Thyroid gland (tissue), 4 donors: ENCODE measurements at places on chromosomes 3 and 15. TPM values are rescaled to one million over a fixed set of nuclear protein-coding genes. Genes with fewer than 3 reads are reported as not detected.

- no peaks in the 10 kb centered on the region for H3K36me3 ChIP-seq
- no peaks in the 10 kb centered on the region for H3K27me3 ChIP-seq
- no peak overlapping the region for H3K4me3 ChIP-seq
- peak; percentile 12 for DNase-seq
- peaks cover 4% of the 10 kb centered on the region for H3K4me1 ChIP-seq
Measured at GRCh38 chr3:11434017-11434526, 161.9 kb downstream of the ATG7 start.

GRCh38 chr3:178060407-178060806, 475.8 kb upstream of the KCNMB2 start:
- H3K36me3 ChIP-seq, result no peaks in the 10 kb centered on the region
- no peak overlapping the region for H3K4me3 ChIP-seq
- DNase-seq, result no peak
- no peaks in the 10 kb centered on the region for H3K27me3 ChIP-seq
- no peak overlapping the region for H3K27ac ChIP-seq

GRCh38 chr15:64622410-64623260, 152.8 kb downstream of the RBPMS2 start:
- no peaks in the 10 kb centered on the region for H3K27me3 ChIP-seq
- H3K36me3 ChIP-seq, result no peaks in the 10 kb centered on the region
- peaks cover 32% of the 10 kb centered on the region for H3K4me1 ChIP-seq
- no peak for DNase-seq
- no peak overlapping the region for H3K27ac ChIP-seq

Gene OSTN
- total RNA-seq, result not detected

GRCh38 chr15:60477916-60478565, 901 bp downstream of the ICE2 start:
- H3K27ac ChIP-seq, result peak overlapping the region; percentile 83
- no peaks in the 10 kb centered on the region for H3K27me3 ChIP-seq
- no peaks in the 10 kb centered on the region for H3K36me3 ChIP-seq

Gene WDR72
- 104 TPM for total RNA-seq

GRCh38 chr15:79777916-79778315, 118.9 kb downstream of the MTHFS start:
- no peak overlapping the region for H3K27ac ChIP-seq
- DNase-seq, result no peak
- peaks cover 6% of the 10 kb centered on the region for H3K4me1 ChIP-seq
- H3K4me3 ChIP-seq, result no peak overlapping the region
- H3K27me3 ChIP-seq, result no peaks in the 10 kb centered on the region
- no peaks in the 10 kb centered on the region for H3K36me3 ChIP-seq

DNA sequence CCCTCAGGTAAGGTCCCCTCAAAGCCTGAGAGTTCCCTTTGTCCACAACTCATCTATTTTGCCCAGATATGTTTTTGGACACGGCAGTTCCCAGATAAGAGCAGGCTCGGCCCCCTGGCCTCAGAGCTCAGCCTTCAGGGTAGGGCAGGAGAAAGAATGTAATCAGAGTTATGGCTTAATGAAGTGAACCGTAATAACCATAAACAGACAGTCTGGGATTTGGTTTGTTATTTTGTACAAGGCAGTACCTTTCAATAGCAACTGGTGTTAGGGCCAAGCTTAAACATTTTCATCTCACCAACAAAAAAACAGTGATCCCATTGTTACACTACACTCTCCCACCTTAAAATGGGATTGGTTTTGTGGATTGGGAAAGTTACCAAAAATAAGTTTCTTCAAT, 12.2 kb upstream of the ALDH1A3 start:
- DNase-seq, result no peak
- no peaks in the 10 kb centered on the region for H3K27me3 ChIP-seq
- H3K4me3 ChIP-seq, result no peak overlapping the region
- H3K4me1 ChIP-seq, result no peaks in the 10 kb centered on the region
- no peak overlapping the region for H3K27ac ChIP-seq
- H3K36me3 ChIP-seq, result no peaks in the 10 kb centered on the region

GRCh38 chr3:167031364-167032049, 348.6 kb downstream of the ZBBX start:
- no peaks in the 10 kb centered on the region for H3K36me3 ChIP-seq
- H3K27me3 ChIP-seq, result no peaks in the 10 kb centered on the region
- DNase-seq, result no peak

- H3K27ac ChIP-seq, result no peak overlapping the region
- no peak overlapping the region for H3K4me3 ChIP-seq
- no peaks in the 10 kb centered on the region for H3K27me3 ChIP-seq
- DNase-seq, result no peak
Measured at GRCh38 chr3:138620431-138620830, 11.9 kb downstream of the FAIM start.

Gene ITIH1
- total RNA-seq, result not detected

- H3K27ac ChIP-seq, result no peak overlapping the region
- no peaks in the 10 kb centered on the region for H3K4me1 ChIP-seq
- no peak overlapping the region for H3K4me3 ChIP-seq
- H3K36me3 ChIP-seq, result no peaks in the 10 kb centered on the region
- no peak for DNase-seq
Measured at GRCh38 chr3:185532901-185533300, 19.5 kb downstream of the LIPH start.

DNA sequence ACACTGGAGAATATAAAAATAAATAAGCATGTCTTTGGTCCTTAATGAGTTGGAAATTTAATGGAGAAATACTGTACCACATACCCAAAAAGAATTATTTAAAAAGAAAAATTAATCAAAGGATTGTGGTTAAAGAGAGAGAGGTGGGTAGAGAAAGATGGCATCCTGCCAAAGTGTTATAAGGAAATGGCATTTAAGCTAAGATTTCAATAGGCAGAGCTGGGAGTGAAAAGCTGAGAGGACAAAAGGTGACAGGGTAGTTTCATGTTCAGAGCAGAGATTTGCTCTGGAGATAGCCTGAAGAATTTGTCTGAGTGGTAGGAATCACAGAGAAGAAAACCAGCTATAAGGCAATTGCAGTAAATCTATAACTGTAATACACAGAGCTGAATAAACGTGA, 181.0 kb downstream of the SI start:
- H3K4me3 ChIP-seq, result no peak overlapping the region
- H3K4me1 ChIP-seq, result no peaks in the 10 kb centered on the region
- no peak for DNase-seq
- no peak overlapping the region for H3K27ac ChIP-seq
- no peaks in the 10 kb centered on the region for H3K27me3 ChIP-seq

Gene GCNT3
- total RNA-seq, result not detected

GRCh38 chr3:171556148-171556547, 95.9 kb upstream of the TNIK start:
- peak; percentile 65 for DNase-seq
- no peak overlapping the region for H3K27ac ChIP-seq
- H3K4me3 ChIP-seq, result no peak overlapping the region
- H3K4me1 ChIP-seq, result peaks cover 10% of the 10 kb centered on the region
- H3K27me3 ChIP-seq, result no peaks in the 10 kb centered on the region

Gene NR2E3
- total RNA-seq, result 0.54 TPM

Gene TRIM42
- total RNA-seq, result not detected

- no peak overlapping the region for H3K27ac ChIP-seq
- no peaks in the 10 kb centered on the region for H3K27me3 ChIP-seq
- no peak overlapping the region for H3K4me3 ChIP-seq
- H3K36me3 ChIP-seq, result no peaks in the 10 kb centered on the region
Measured at GRCh38 chr3:142118911-142119310, 30.4 kb downstream of the TFDP2 start.

GRCh38 chr3:185866555-185866954, 41.7 kb upstream of the IGF2BP2 start:
- no peaks in the 10 kb centered on the region for H3K4me1 ChIP-seq
- no peaks in the 10 kb centered on the region for H3K36me3 ChIP-seq
- no peak overlapping the region for H3K27ac ChIP-seq
- H3K27me3 ChIP-seq, result no peaks in the 10 kb centered on the region
- H3K4me3 ChIP-seq, result no peak overlapping the region
- DNase-seq, result no peak

Gene GALNT15
- total RNA-seq, result 226 TPM

Gene TRA2B
- 191 TPM for total RNA-seq

DNA sequence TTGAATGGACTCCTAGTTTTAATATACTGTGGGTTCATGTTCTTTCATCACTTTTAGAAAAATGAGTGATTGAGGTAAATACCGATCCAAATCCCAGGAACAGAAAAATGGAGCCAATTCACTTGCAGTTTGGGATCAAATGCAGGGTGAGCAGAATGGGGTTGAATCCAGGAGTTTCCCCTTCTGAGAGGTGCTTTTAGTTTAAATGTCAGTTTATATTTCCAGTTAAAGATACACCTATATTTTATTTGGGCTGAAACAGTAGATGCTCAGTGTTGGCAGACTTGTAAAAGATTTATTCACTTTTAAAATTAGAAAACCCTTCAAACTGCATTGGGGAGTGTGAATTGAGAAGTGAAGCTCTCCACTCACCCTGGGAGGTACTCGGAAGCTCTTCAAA, 2.6 kb downstream of the TRIM71 start:
- H3K27ac ChIP-seq, result no peak overlapping the region
- H3K36me3 ChIP-seq, result no peaks in the 10 kb centered on the region
- H3K4me3 ChIP-seq, result no peak overlapping the region
- peaks cover 7% of the 10 kb centered on the region for H3K27me3 ChIP-seq
- H3K4me1 ChIP-seq, result peaks cover 35% of the 10 kb centered on the region
- DNase-seq, result no peak

- H3K4me1 ChIP-seq, result no peaks in the 10 kb centered on the region
- no peak for DNase-seq
- no peak overlapping the region for H3K4me3 ChIP-seq
- H3K36me3 ChIP-seq, result no peaks in the 10 kb centered on the region
- no peak overlapping the region for H3K27ac ChIP-seq
- no peaks in the 10 kb centered on the region for H3K27me3 ChIP-seq
Measured at GRCh38 chr15:32870240-32871033, 152.6 kb downstream of the GREM1 start.

DNA sequence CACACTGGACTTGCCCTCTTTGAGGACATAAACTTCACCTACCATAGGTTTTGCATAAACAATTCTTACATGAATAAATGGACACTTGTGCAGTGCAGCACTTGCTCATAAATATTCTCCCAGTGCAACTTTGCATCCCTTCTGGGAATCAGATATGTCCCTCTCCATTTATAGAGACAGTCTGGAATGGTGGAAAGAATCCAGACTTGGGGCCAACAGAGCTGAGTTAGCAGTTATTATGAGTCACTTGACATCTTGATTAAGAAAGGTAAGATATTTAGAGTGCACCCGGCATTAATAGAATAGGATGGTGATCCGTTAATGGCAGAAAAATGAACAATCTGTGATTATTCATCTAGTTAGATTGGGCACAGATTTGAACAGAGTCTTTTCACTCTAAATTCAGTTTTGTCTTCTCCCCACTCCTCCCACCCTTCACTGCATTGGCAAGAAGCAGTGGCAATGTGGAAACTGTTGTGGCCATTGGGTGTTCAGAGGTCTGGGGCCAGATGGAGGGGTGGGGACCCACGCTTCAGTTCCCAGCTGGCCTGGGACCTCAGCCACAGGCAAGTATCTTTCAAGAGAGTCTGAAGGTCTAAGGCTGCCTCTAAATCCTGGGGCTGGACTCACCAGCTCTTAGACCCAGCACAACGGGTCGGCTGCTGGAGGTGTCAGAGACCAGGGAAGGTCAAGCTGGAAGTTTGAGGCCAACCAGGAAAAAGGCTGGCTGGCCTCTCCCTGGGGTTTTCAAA, 58.9 kb upstream of the KY start:
- no peak overlapping the region for H3K4me3 ChIP-seq
- H3K36me3 ChIP-seq, result no peaks in the 10 kb centered on the region
- no peak overlapping the region for H3K27ac ChIP-seq
- H3K27me3 ChIP-seq, result no peaks in the 10 kb centered on the region

GRCh38 chr3:40317061-40317855, 7.8 kb downstream of the EIF1B start:
- no peaks in the 10 kb centered on the region for H3K27me3 ChIP-seq
- DNase-seq, result peak; percentile 28
- no peak overlapping the region for H3K27ac ChIP-seq
- H3K4me3 ChIP-seq, result no peak overlapping the region
- H3K36me3 ChIP-seq, result peaks cover 8% of the 10 kb centered on the region

DNA sequence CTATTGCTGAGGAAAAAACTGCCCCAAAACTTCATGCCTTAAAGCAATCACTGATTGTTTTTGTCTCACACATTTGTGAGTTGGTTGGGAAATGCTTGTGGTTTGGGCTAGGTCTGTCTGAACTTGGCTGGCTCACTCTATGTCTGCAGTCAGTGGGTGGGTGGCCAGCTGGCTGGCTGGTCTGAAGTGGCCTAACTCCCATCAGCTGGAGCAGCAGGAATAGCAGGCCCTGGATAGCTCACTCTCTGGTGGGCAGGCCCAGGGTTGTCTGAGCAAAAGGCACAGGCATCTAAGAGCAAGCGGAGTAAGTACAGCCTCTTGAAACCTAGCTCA, 37.7 kb upstream of the PRR20G start:
- DNase-seq, result peak; percentile 8
- H3K36me3 ChIP-seq, result no peaks in the 10 kb centered on the region
- no peak overlapping the region for H3K27ac ChIP-seq
- H3K4me3 ChIP-seq, result no peak overlapping the region
- H3K4me1 ChIP-seq, result no peaks in the 10 kb centered on the region

Gene SERPINI2
- not detected for total RNA-seq

DNA sequence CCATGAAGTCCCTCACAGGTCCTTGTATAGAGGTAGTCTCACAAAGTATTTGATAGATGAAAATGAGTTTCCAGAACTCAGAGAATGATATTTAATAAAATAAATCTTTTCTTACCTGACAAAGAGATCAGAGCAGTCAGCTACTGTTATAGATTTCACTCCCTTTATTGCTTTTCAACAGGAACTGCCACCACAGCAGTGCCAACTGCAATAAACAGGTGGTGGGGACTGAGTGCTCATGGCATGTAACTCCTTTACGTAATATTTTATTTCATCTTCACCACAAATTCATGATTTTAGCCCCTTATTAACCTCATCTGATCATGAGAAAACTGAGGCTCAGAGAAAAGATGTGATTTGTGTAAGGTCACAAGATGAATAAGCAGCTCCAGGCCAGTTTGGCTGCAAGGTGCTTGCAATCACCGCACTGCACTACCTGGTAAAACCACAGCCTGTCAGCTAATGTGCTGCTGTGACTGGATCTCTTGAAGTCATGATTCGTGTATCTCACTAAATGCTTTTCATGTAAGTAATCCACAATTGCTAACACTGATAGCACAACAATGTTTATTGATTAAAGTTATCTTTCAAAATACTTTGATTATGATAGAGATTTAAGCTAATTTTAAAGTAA, 78.8 kb downstream of the WNT5A start:
- DNase-seq, result no peak
- no peaks in the 10 kb centered on the region for H3K4me1 ChIP-seq
- no peak overlapping the region for H3K4me3 ChIP-seq
- no peaks in the 10 kb centered on the region for H3K27me3 ChIP-seq
- H3K36me3 ChIP-seq, result no peaks in the 10 kb centered on the region

Gene TMCC1
- total RNA-seq, result 31.0 TPM

Gene SYNPR
- total RNA-seq, result not detected

DNA sequence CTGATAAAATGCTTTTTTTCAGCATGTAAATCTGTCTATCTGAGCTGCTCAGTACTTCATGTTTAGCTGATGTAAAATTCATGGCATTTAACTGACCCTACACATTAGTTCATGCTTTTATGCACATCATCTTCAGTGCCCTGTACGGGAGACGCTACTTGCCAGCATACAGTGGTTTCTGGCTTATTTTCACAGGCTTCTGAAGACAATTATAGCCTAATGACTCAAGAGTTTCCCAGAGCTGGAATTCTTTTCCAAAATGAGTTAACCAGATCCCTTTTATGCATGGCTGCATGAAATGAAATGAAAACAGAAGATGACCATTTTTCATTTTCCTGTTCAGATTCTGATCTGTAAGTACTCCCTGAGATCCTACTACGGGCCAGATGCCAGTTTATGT, 1061.5 kb downstream of the ROBO2 start:
- no peaks in the 10 kb centered on the region for H3K27me3 ChIP-seq
- no peak for DNase-seq
- H3K4me1 ChIP-seq, result no peaks in the 10 kb centered on the region
- H3K4me3 ChIP-seq, result no peak overlapping the region
